ENCODE measurements at places on chromosomes 1 and 21.

DNA sequence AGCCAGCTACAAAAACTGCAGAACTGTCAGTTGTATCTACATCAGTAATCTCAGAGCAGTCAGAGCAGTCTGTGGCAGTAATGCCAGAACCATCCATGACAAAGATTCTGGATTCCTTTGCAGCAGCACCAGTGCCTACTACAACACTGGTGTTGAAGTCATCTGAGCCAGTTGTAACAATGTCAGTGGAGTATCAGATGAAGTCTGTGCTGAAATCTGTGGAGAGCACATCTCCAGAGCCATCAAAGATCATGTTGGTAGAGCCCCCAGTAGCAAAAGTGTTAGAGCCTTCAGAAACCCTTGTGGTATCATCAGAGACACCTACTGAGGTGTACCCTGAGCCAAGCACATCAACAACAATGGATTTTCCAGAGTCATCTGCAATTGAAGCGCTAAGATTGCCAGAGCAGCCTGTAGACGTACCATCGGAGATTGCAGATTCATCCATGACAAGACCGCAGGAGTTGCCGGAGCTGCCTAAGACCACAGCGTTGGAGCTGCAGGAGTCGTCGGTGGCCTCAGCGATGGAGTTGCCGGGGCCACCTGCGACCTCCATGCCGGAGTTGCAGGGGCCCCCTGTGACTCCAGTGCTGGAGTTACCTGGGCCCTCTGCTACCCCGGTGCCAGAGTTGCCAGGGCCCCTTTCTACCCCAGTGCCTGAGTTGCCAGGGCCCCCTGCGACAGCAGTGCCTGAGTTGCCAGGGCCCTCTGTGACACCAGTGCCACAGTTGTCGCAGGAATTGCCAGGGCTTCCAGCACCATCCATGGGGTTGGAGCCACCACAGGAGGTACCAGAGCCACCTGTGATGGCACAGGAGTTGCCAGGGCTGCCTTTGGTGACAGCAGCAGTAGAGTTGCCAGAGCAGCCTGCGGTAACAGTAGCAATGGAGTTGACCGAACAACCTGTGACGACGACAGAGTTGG lies 7.3 kb downstream of the SON start:
- no peak for DNase-seq

GRCh38 chr1:166133857-166134256 lies 32.9 kb downstream of the FAM78B start:
- no peak for DNase-seq

DNA sequence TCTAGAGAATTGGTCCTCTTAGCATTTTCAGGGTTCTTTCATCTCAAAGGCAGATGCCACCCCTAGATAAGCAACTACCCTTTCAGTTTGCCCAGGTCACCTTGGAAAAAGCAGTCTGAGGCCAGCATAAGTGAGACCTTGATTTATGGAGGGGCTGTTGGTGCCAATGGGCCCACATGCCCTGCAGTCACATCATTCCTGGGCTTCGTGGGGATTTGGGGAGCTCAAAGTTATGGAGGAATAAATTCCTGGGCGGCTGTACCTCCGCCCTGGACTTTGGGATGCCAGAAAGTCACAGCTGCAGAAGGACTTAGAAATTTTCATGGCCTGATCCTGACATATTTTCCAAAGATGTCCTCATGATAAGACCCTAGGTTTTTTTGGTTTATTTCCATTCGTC lies 2.7 kb upstream of the SDHB start:
- no peak for DNase-seq

DNA sequence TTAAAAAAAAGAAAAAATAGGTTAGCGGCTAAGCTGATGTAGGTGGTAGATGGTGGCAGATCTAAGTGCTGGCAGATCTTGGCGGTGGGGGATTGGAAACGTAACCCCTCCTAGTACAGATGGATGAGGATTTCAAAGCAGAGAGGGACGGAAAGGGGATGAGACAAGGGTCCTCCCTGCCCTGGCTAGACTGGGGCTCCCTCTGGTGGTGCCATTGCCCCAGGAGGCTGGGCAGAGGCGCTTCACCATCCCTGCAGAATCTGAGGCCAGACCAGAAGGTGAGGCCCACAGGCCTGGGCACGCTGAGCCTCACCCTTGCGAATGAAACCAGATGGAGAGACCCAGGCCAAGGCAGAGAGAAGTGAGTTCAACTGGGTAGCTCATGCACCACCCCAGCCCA lies 7.0 kb upstream of the PLEKHA6 start:
- DNase-seq = peak; percentile 57

- DNase-seq = no peak
Observed at GRCh38 chr1:6976044-6976375, 190.8 kb downstream of the CAMTA1 start.

DNA sequence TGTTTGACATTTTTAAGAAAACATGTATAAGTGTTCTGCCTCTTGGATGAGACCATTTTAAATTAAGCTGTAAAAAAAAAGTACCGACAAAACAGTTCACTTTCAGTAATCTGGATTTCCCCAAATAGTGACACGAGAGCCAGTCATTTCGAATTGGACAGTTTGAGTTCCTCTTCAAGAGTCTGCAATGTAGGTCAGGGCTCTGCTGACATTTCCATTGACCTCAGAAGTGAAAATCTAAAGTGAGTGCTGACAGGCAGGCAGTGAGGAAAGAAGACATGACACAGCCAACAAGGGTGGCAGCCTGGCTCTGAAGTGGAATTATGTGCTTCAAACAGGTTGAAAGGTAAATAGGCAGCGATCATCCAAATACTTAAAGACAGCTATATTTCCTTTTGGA lies at the start of gene IL23R:
TSS of gene IL23R (plus strand) at position 259 of the 400 bp plus-strand sequence. CDS start 1,667 bp downstream, outside the sequence.
- DNase-seq = no peak

DNA sequence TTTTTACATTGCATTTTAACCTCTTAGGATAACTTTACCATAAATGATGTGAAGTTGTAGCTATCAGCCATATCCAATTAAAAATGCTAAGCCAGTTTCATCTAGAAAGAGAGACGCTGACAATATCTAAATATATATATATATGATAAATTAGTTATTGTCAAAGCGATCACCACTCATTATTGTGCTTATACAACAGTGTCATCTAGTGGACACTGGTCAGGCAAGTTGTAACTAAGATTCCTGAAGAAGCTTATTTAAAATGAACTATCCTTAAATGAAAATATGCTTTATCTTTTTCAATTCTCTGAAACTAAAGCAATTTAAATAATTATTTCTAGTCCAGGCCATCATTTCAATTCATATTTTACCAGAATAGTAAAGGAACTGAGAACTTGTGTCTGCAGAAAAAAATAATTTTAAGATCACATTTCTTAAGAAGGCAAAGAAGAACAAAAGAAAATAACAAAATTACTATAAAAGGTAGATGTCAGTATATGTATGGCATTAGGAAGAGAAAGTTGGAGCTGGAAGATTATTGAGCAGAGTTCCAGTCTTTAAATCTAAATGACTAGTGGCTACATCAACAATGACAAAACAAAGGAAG lies 193.3 kb upstream of the SNX7 start:
- DNase-seq = peak; percentile 39

DNA sequence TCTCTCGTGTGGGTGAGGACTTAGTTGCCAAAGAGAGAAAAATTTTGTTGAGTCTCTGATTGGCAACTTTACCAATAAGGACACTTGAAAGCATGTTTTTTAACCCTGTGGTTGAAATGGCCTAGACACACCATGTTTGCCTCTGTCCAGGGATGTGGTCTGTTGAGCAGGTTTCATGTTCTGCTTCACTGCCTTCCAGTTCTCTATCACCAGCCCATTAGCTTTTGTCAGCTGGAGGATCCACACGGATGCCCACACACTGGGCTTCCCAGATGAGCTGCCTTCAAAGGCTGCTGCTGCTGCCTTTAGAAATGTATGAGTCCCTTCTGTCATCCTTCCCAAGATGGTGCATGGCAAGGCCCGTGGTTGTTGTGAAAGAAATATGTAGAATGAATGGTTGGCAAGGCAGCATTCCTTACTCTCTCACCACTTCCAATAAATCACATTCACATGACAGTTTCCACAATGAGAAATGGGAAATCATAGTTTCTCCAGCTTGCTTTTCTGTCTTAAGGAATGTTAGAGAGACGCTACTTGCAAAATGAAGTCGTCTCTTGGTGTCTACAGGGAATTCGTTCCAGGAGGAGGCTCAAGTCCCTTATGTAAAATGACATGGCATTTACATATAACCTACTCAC lies 108.2 kb upstream of the SLC35F3 start:
- DNase-seq = no peak

GRCh38 chr1:202131956-202132821 lies 9.5 kb downstream of the GPR37L1 start:
- DNase-seq = no peak

Data from HEK293T (cell line).